ENCODE measurements at places on chromosomes 12 and 14.

- no peak for DNase-seq
These were observed 176.3 kb upstream of the ARID2 start for GRCh38 chr12:45553204-45553603.

GRCh38 chr14:61567838-61568571 is 127.3 kb upstream of the HIF1A start:
- DNase-seq: no peak

- DNase-seq: no peak
These were observed 8.5 kb upstream of the MYL6B start for GRCh38 chr12:56143870-56144269.

- no peak for DNase-seq
These were observed 184.5 kb upstream of the DAAM1 start for GRCh38 chr14:59004012-59004411.

DNA sequence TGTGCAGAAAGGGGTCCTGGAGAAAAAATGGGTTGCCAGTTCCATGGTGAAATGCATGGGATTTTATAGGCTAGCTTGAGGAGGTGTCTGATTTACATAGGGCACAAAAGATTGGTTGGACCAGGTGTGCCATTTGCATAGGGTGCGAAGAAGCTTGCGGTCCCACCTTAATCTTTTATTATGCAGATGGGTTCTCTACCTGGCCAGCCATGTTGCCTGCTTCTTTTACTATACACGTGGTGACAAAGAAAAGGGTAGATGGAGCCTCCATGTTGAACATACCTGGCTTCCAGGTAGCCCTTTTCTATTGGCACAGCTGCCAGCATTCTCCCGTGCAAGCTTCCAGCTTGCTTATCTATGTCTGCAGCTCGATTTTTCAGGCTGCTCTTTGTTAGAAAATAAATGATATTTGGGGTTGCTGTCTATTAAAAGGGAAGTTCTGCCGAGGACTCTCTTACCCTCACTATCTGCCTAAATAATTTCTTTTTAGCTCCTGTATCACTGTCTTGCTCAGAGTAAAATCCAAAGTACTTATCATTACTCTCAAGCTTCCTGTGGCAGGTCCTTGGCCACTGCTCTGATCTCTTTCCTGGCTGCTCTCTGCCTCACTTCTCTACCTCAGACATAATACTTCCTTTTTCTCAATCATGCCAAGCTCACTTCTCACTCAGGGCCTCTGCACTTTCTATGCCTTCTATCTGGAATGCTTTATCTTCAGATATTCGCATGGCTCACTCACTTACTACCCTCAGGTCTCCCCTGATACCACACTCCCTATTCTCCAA is 216.0 kb upstream of the DAAM1 start:
- no peak for DNase-seq

DNA sequence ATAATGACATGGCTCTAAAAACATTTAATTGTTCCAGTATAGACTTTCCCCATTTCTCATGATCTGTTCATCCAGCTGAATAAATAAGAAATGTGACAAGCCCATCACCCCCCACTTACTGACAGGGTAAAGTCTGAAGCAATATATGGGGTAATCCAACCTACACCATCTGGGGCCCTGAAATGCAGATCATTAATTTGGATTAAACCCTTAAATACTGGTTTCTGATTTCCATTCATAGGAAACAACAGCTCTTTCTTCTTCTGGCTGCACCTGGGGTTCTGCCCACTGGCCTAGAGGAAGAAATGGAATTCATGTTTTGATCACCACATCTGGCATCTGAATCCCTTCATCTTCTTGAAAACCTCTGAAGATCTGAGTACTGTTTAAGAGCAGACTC is 39.3 kb upstream of the ACSM4 start:
- no peak for DNase-seq

DNA sequence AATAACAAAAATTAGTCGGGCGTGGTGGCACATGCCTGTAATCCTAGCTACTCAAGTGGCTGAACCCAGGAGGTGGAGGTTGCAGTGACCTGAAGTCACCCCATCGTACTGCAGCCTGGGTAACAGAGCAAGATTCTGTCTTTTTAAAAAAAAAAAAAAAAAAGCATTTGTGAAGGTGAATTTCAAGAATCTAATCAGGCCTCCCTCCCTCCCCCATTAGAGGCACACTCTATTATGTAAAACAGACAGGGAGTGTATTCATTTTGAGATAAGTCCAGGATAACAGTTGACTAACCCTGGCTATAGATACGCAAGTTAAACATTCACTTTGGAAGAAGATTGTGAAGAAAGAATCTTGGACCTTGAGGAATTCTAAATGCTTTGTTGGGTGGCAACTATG is 2.9 kb downstream of the RESF1 start:
- DNase-seq: no peak

DNA sequence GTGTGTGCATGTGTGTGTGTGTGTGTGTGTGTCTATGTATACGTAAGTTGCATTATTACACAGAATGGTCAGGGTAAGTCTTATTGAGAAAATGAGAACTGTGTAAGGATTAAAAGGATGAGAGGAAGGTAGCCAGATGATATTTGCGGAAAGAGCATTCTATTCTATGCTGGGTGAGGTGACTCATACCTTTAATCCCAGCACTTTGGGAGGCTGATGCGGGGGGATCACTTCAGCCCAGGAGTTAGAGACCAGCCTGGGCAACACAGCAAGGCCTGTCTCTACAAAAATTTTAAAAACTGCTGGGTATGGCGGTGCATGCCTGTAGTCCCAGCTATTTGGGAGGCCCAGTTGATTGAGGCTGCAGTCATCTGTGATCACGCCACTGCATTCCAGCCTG is 103.7 kb downstream of the SLC38A1 start:
- no peak for DNase-seq

- DNase-seq: no peak
These were observed 58.4 kb upstream of the SAV1 start for GRCh38 chr14:50726372-50727107.

DNA sequence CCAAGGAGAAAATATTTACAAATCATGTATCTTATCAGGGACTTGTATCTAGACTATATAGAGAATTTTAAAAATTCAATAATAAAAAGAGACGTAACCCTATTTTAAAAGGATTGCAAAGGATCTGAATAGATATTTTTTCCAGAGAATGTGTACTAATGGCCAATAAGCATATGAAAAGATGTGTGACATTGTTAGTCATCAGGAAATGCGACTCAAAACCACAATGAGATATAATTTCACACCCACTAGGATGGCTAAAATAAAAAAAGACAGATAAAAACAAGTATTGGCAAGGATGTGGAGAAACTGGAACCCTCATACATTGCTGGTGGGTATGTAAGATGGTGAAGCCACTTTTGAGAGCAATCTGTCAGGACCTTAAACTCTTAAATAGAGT is 141.9 kb upstream of the BMP4 start:
- DNase-seq: no peak

GRCh38 chr14:62269204-62269603 is 507.0 kb downstream of the SNAPC1 start:
- no peak for DNase-seq

GRCh38 chr14:102930138-102930752 is 7.8 kb downstream of the AMN start:
- DNase-seq: peak; percentile 26

GRCh38 chr12:72075891-72076557 is 137.4 kb downstream of the TPH2 start:
- no peak for DNase-seq

GRCh38 chr12:62584619-62585018 is 118.0 kb downstream of the MON2 start:
- no peak for DNase-seq

- DNase-seq: no peak
These were observed 811.7 kb downstream of the C12orf50 start for GRCh38 chr12:87217491-87217890.

GRCh38 chr12:53180931-53181645 is 363 bp upstream of the CSAD start:
- peak; percentile 79 for DNase-seq

DNA sequence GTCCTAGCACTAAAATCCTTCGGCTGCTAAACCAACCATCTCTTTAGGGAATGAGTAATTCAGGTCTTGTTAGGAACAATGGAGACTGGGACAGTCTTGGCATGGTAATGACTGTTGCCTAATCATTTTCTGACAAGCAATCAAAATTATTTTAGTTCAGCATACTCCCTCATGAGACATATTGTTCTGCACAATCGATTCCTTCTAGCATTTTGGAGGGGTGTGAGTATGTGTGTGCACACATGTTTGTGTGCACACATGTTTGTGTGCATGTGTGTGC is 2.1 kb upstream of the KRT1 start:
- DNase-seq: no peak

DNA sequence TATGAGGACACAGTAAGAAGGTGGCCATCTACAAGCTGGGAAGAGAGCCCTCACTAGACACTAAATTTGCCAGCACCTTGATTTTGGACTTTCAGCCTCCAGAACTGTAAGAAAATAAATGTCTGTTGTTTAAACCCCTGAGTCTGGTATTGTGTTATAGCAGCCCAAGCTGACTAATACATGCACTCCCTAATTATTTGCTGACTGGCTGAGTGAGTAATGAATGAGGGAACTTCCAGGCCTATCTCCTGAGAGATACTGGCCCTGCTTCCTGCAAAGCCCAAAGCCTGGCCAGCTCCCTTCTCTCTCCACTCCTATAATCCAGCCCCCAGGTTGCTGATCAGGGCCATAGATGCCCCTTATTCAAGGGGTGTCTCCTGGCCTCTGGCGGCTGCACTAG is 120.0 kb upstream of the NOS1 start:
- no peak for DNase-seq

DNA sequence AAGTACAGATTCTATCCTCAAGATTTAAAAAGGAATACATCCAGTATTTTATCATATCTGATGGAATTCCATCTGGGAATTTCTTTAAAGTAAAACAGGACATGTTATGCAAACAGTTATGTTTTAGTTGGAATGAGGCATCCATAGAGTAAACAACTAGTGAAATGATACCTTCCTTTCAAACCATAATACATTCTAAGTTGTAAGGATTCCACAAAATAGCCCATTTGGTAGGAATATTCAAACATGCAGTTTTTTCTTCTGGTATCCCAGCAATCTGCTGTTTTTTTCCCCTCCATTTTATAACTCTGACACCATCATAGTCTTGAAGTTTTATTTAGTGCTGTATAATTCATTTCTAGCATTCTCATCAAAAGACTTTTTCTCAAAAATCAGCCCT is 149.6 kb downstream of the ADAMTS20 start:
- DNase-seq: no peak

DNA sequence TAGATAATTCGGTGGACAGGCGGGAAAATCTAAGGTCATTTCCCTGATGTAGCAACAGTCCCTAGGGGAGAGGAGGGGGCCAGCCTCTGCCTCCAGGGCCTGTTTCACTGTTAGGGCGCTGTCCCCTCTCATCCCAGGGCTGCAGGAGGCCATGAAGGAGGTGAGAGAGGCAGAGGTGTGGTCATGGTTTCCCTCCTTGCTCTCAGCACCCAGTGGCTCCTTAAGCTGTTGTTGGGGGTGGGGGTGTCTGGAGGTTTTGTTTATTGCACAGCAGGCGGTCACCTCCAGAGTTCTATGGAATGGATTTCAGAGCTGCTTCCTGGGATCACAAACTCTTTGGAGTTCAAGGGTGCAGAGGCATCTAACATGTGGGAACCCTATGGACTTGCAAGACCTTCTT is 212.5 kb upstream of the RTL1 start:
- DNase-seq: no peak

GRCh38 chr12:101221301-101221700 is 11.3 kb upstream of the SLC5A8 start:
- no peak for DNase-seq

- DNase-seq: no peak
These were observed 4.7 kb upstream of the KRT7 start for GRCh38 chr12:52228366-52228765.

GRCh38 chr12:88516811-88517210 is 63.5 kb downstream of the KITLG start:
- no peak for DNase-seq

DNA sequence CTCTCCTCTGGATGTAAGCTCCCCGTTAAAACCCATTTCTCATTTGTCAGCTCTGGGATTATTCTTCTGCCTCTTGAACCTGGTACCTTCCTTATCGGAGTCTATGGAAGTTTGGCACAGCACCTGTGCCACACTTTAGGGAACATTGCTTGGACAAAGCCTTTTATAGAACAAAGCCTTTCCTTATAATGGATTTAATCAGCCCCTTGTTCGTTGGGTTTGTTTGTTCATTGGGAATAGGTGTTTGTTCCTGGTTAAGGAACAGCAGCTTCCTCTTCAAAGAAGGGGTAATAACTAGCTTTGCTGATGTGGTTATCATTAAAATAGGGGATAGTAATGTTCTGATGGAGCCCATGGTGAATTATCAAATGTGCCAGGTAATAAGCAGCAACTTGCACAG is 70.4 kb downstream of the NRXN3 start:
- DNase-seq: no peak

- no peak for DNase-seq
These were observed 123.3 kb downstream of the CEP83 start for GRCh38 chr12:94336211-94336925.

- no peak for DNase-seq
These were observed 4.0 kb downstream of the BTG1 start for GRCh38 chr12:92141591-92142121.

DNA sequence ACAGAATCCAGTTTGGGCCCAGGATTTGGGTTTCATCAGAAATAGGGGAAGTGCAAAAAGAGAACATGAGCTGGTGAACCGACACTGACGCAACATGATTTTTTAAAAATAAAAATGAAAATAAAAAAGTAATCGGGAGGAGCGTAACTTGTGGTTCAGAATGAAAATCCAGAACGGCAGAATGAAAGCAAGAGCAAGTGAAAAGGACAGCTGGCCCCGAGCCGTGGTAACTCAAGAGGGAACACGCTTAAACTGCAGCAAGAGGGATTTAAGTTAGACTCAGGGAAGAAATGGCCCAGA is 1.6 kb downstream of the SLC6A12 start:
- DNase-seq: no peak

- DNase-seq: peak; percentile 25
These were observed 109.3 kb upstream of the MYF6 start for GRCh38 chr12:80598004-80598606.

DNA sequence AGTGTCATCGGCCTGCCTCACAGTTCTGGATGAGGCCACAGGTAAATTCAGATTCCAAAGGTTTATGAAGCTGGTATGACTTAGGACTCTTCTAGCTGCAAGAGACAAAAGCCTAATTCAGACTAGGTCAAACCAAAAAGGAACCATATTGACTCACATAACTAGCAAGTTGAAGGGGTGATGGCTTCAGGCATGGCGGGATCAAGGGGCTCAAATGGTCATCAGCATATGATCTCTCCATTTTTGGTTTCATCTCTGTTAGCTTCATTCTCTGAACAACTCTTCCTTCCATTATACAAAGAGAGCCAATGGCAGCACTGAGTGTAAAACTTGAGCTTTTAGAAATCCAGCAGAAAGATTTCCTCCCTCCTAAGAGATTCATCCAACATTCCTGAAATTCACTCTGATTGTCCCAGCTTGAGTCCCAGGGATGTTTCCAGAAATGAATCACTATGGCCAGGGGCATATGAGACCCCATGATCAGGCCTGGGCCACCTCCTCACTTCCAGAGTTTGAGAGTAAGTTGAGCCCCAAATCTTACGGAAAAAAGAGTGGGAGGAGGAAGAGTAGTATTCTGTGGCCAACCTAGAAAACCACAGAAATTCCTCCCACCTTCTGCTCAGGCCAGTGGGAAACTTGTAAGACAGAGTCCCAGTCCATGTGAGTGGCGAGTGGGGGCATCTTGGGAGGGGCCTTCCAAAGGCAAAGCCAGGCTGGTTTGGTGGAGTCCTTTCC is 2.0 kb upstream of the MAP1LC3B2 start:
- DNase-seq: no peak

All from adrenal gland (tissue), 19 donors.